ENCODE measurements at places on chromosomes 5 and 9.
A peak's percentile ranks its signal among the peaks of the same experiment; 100 is the strongest.

GRCh38 chr9:636931-637591 lies 204.4 kb upstream of the DMRT1 start:
- DNase-seq = no peak

- no peak for DNase-seq
These were observed 3.4 kb upstream of the COL15A1 start for GRCh38 chr9:98940276-98940675.

DNA sequence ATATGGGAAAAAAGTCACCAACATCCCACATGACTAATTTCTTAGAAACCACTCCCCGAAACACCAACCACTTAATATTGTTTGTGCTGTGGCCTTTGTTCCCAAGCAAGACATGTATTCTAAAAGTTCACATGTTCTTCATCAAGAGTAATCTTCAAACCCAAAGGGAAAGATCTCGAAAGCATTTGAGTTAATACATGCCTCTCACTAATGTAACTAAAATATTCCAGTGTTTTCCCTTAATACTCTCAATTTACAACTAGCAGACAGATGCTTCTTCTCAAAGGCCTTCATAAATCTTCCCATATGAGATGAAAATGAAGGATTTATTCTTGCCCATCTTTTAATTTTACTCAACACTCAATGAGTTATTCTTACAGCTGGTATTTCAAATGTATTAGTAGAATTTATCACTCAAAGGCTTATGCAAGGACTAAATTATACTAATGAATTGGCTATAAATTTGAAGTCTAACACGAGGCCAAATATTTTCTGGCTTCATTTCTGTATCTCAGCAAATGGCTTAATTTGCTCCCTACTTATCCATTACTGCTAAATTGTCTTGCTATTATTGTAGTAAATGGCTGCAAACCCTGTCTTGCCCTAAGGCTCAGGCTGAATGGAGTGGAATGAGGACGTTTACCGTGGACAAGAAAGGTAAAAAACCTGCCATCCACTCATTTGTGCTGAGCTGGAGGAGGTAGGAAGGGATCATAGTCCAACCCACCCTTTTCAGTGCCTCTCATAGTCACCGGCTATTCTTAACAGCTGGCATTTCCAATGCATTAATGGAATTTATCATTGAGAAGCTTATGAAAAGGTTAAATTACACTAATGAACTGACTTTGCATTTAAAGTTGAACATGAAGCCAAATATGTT lies 474.4 kb downstream of the RASEF start:
- no peak for DNase-seq

DNA sequence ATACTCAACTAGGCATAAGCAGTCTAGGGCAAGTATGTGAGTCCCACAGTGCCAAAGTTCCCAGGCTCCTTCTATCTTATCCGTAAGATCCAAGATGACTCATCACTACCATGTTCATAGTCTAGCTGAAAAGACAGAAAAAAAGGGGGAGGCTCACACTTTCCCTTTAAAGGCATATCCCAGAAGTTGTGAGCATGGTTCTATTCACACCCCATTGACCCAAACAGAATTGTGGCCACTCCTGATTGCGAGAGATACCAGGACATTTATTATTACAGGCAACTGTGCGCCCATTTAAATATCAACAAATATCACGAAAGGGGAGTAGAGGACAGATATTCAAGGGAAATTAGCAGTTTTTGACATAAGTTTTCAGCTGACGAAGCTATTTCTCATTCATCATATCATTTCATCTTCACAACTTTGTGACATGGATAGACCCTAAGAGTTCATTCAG lies 8.1 kb upstream of the PFDN1 start:
- DNase-seq = peak; percentile 72
